Activated CD4-positive, CD25-positive, alpha-beta regulatory T cell (primary cell): ENCODE measurements at places on chromosomes 13 and 19.

- no peak for DNase-seq
Observed at GRCh38 chr19:6431891-6432290, 1.7 kb downstream of the SLC25A41 start.

DNA sequence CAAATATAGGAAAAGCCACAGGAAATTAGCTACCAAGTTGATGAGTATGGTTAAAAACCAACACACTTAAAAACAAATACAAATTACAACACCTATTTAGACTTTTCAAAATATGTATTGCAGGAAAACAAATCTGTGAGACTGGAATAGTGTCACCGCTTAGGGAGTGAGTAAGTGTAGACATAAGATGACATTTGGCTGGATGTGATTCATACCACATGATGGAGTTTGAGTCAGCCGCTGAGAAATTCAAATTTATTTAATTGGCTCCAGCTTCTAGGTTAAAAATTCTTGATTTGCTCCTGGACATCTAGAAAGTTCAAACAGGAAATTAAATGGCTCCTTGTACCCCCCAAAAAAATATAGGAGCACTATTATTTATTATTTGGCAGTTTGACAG, 531.7 kb downstream of the SLITRK1 start:
- no peak for DNase-seq

DNA sequence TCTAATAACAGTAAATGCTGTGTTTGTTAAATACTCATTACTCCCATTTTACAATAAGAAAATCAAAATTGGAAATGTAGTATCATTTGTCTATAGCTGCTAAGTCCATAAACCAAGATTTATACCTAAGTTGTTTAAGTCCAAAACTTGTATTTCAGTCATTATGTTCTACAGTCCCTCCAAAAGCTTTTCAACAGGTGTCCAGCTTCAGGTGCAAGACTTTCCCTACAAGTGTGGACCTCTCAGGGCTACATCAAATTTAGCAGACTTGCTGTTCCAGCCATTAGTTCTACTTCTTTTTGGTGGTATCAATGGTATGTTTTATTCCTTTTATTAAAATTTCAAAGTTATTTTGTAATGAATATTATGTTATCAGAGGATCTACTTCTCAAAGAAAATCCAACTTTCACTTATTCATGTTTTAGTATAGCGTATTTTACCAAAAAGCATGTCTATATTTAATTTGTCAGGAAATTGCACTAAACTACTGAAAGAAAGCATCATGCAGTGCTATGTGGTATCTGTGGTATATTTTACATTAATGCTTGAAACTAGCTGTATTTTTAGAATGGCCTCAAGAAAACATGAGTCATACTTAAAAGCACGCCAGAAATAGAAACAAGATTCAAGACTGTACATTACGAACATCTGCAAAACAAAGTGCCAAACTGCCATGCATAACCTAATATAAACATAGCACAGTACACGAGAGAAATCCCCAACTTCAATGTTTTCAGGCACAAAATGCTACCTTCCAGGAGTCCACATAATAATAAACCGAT, 44.5 kb downstream of the VWA8 start:
- no peak for DNase-seq

DNA sequence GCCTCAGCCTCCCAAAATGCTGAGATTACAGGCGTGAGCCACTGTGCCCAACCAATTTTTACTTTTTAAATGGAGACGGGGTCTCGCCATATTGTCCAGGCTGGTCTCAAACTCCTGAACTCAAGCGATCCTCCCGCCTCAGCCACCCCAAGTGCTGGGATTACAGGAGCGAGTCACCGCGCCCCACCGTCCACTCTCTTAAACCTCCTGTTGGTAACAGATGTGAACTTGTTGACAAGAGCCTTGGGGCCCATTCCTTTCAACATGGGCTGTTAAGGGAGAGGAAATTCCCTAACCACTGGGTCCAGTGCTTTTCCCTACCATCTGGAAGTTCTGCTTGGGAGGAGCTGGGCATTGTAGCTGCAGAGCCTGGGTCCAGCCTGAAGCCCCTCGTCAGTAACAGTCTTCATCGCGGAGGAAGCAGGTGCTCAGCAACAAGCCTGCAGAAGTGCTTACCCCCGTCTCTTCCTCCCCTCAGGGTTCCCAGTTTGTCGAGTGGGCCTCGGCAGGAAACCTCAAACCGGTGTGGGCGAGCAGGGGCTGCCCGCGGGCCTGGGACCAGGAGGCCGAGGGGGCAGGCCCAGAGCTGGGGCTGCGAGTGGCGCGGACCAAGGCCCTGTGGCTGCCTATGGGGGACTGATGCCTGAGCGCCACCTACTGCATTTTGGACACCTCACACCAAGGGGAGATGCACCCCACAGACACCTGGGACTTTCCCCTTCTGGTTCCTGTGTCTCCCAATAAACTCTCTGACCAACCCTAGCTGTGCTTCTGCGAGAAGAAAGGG, 4.0 kb upstream of the FLT3LG start:
- DNase-seq, result peak; percentile 37

GRCh38 chr13:26011996-26012821, 39.6 kb downstream of the SHISA2 start:
- peak; percentile 4 for DNase-seq
